Activated CD4-positive, alpha-beta T cell treated with anti-CD3 and anti-CD28 coated beads, Interleukin-2, amount 10 ng/mL, durations not matched to agents 24 days and 14 days (primary cell): ENCODE measurements at places on chromosomes 12 and 14. TPM values are rescaled to one million over a fixed set of nuclear protein-coding genes. Genes with fewer than 3 reads are reported as not detected.

GRCh38 chr12:27095346-27095745 lies 13.0 kb upstream of the C12orf71 start:
- H3K27me3 ChIP-seq: peaks cover 2% of the 10 kb centered on the region
- H3K27ac ChIP-seq: no peak overlapping the region
- H3K4me1 ChIP-seq: no peaks in the 10 kb centered on the region
- H3K36me3 ChIP-seq: no peaks in the 10 kb centered on the region

DNA sequence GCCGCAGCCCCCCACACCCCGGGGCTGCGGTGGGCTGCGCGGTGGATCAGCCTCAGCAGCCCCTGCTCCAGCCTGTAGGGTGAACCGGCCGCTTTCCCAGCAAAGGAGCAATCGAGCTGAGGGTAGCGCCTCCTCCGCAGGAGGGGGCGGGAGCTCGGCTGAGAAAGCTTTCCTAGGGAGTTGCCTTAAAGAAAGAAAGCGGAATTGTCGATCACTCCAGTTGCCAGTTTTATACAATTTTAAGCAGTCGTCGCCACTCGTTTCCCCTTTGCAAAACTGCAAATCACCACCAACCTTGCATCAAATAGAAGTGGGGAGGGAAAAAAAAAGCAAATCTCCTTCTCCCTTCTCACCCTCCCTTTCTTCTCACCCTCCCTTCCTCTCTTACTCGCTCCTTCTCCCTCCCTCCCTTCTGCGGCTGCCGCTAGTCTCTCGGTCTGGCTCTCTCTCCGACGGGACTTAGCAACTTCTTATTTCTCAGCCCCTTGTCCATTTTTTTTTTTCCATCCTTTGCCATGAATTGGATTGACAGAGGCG lies at the start of gene PDE3A:
Gene PDE3A (plus strand): TSS at position 424 of the 537 bp plus-strand sequence. CDS start 748 bp downstream, outside the sequence.
- H3K4me3 ChIP-seq: peak within 1 kb of the TSS; percentile 41
- no peak within 1 kb of the TSS for H3K27ac ChIP-seq
- H3K27me3 ChIP-seq: peaks cover 39% of the 10 kb centered on the region
- H3K36me3 ChIP-seq: no peaks in the 10 kb centered on the region

GRCh38 chr12:120652656-120653435 lies 12.4 kb downstream of the CABP1 start:
- no peak overlapping the region for H3K27ac ChIP-seq
- no peaks in the 10 kb centered on the region for H3K36me3 ChIP-seq
- peaks cover 8% of the 10 kb centered on the region for H3K4me1 ChIP-seq
- H3K4me3 ChIP-seq: no peak overlapping the region
- DNase-seq: no peak

GRCh38 chr14:87044807-87045206 lies 948.2 kb downstream of the GALC start:
- DNase-seq: no peak
- H3K4me1 ChIP-seq: no peaks in the 10 kb centered on the region
- H3K4me3 ChIP-seq: no peak overlapping the region
- H3K36me3 ChIP-seq: no peaks in the 10 kb centered on the region

- no peak overlapping the region for H3K27ac ChIP-seq
- no peaks in the 10 kb centered on the region for H3K36me3 ChIP-seq
- no peaks in the 10 kb centered on the region for H3K4me1 ChIP-seq
- no peaks in the 10 kb centered on the region for H3K27me3 ChIP-seq
These were observed 747 bp downstream of the HSPB8 start for GRCh38 chr12:119179335-119180021.

DNA sequence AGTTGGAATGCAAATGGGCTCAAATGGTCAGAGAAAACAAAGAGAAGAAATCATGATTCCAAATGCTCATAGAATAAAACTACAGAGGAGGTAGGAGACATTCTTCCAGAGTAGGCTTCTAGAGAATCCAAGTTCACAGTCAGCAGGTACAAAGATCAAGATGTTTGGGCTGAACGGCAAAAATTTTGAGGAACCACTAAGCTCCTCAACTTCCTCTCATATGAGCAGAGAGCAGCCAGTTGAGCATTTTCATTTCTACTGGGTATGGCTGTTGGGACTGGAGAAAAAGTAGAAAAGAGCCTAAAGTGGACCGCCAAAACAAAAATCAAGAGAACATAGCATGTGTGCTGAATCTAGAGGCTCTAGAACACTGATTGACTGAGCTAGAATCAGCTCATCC lies 73.8 kb upstream of the ARID2 start:
- H3K4me1 ChIP-seq: peaks cover 3% of the 10 kb centered on the region
- H3K27ac ChIP-seq: no peak overlapping the region
- DNase-seq: no peak
- no peak overlapping the region for H3K4me3 ChIP-seq
- peaks cover 38% of the 10 kb centered on the region for H3K27me3 ChIP-seq

The NKX2-8 gene
- not detected in 2 replicates for total RNA-seq

GRCh38 chr12:19045426-19045825 lies 84.1 kb upstream of the PLEKHA5 start:
- H3K36me3 ChIP-seq: no peaks in the 10 kb centered on the region
- H3K27ac ChIP-seq: no peak overlapping the region
- no peaks in the 10 kb centered on the region for H3K27me3 ChIP-seq

The ACVRL1 gene
- total RNA-seq: not detected in 2 replicates

The TSPAN19 gene
- total RNA-seq: not detected in 2 replicates

DNA sequence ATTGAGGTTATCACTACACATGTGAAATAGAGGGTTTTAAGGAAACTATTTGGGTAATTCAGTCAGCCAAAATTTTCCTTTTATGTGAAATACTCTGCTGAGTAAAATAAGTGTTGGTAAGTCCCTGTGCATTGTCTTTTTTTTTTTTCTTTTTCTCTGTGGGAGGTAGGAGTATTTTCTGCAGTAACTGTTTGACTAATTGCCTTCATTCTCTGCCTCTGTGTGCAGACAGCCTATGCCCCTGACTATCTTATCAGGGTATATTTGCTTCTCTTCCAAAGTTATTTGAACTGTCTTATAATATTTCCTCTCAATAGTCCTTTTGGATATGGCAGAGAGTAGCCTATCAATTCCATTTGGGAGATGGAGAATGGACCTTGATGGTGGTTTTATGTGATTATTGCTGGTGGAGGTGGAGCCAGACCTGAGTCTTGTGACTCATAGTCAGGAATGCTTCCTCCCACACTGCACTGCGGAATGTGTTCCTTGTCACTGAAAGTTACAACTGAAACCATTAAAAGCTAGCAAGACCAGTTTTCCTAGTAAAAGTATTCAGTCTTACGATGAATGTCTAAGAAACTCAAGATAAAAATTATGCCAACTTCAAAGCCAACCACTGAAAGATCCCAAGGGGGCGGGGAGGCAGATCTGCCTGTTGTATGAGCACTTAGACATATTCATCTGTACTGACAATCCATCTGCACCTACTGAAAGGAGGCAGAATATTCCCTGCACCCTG lies 40.9 kb upstream of the STXBP6 start:
- H3K27ac ChIP-seq: no peak overlapping the region
- no peak overlapping the region for H3K4me3 ChIP-seq
- H3K36me3 ChIP-seq: no peaks in the 10 kb centered on the region
- H3K27me3 ChIP-seq: no peaks in the 10 kb centered on the region
- no peak for DNase-seq

The RPGRIP1 gene
- not detected in 2 replicates for total RNA-seq

The PTHLH gene
- total RNA-seq: not detected in 2 replicates

The NKX2-1 gene
- not detected in 2 replicates for total RNA-seq

The ASCL1 gene
- 0.07 TPM in 1 of 2 replicates, not detected in the other for total RNA-seq

The XRCC3 gene
- 70.3 and 75.8 TPM in 2 replicates for total RNA-seq

DNA sequence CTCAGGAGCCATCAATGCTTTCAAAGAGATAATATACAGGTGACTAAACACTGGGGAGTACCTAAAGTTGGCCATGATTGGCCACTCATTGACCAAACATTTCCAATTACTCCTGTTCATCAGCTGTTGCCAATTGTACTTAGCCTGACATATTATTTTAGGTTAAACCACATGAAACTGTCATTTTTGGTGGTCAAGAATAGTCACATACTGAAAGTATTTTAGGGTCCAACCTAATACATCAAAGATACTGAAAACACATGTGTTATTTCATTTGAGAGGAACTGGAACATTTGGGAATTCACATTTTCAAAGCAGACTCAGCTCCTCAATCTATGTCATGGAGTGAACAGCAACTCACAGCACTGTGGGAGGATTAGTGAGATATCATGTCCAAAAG lies 63.9 kb upstream of the KCNA5 start:
- H3K27me3 ChIP-seq: peaks cover 5% of the 10 kb centered on the region
- H3K36me3 ChIP-seq: no peaks in the 10 kb centered on the region
- no peaks in the 10 kb centered on the region for H3K4me1 ChIP-seq
- no peak overlapping the region for H3K4me3 ChIP-seq
- no peak overlapping the region for H3K27ac ChIP-seq

DNA sequence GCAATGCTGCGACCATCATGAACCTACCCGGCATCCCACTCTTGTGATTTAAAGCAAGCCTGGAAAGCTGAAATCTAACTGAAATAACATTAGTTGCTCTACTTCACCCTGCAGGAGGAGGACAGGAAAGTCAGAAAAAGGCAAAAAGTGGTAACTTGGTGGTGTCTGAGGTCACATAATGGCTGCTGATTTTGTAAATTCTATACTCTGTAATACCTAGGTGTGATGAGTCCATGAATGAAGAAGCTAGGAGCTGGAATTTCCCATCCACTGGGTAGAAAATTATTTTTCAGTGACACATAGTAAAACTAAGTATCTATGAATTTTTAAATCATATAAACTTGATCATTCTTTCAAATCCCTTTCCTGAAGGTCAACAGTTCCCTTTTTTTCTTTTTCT lies 183.8 kb downstream of the FOXN3 start:
- no peak overlapping the region for H3K4me3 ChIP-seq
- DNase-seq: no peak
- H3K27me3 ChIP-seq: no peaks in the 10 kb centered on the region
- peaks cover 6% of the 10 kb centered on the region for H3K36me3 ChIP-seq
- no peak overlapping the region for H3K27ac ChIP-seq

GRCh38 chr12:752695-753610 lies 574 bp downstream of the WNK1 start:
- H3K27me3 ChIP-seq: no peaks in the 10 kb centered on the region
- H3K4me3 ChIP-seq: peak overlapping the region; percentile 95
- peak; percentile 87 for DNase-seq

GRCh38 chr14:60215127-60215444 lies 33.9 kb upstream of the PPM1A start:
- H3K36me3 ChIP-seq: no peaks in the 10 kb centered on the region
- no peak overlapping the region for H3K4me3 ChIP-seq
- no peak for DNase-seq
- no peaks in the 10 kb centered on the region for H3K4me1 ChIP-seq
- no peak overlapping the region for H3K27ac ChIP-seq
- H3K27me3 ChIP-seq: peaks cover 8% of the 10 kb centered on the region

The CHST11 gene
- 44.9 and 46.2 TPM in 2 replicates for total RNA-seq

DNA sequence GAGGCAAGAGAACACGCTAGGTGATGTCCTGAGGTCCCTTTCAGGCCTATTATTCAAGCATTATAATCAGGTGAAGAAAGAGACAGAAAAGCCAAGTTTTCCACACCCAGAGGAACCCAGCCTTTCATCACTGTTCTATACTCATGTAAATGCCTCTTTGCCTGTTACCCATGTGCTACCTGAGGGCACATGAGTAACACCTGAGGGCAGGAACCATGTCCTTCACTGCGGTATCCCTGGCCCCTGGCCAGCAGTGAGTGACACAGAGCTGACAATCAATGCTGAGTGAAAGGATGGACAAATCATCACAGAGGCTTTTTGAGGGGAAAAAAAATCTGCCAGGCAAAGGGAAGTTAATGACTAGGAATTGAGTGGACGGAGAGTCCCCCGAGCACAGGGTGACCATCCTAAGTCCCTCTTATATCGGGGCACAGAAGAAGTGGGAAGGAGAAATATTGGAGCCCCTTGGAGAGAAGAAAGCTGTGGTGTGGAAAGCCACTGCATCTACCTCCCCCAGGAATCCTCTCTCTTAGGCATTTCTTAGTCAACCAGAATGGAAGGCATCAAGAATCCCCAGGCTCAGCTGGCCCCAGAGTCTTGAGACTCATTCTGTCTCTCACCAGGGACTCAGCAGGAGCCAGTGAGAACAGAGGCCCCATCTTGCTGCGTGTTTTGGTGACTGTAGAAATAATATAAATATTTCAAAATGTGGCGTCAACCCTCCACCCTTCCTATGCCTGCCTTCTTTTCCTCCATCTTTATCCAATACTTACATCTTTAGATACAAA lies 212.9 kb downstream of the DPF3 start:
- H3K36me3 ChIP-seq: peaks cover 7% of the 10 kb centered on the region
- peaks cover 20% of the 10 kb centered on the region for H3K27me3 ChIP-seq
- DNase-seq: no peak
- no peak overlapping the region for H3K27ac ChIP-seq
- H3K4me3 ChIP-seq: no peak overlapping the region
- peaks cover under 1% of the 10 kb centered on the region for H3K4me1 ChIP-seq

The LRRIQ1 gene
- not detected in 2 replicates for total RNA-seq

The IL22 gene
- 2.4 and 3.1 TPM in 2 replicates for total RNA-seq

- H3K36me3 ChIP-seq: no peaks in the 10 kb centered on the region
- no peak overlapping the region for H3K27ac ChIP-seq
- DNase-seq: no peak
- H3K4me1 ChIP-seq: peaks cover 13% of the 10 kb centered on the region
- no peak overlapping the region for H3K4me3 ChIP-seq
These were observed 41.8 kb upstream of the DHRS7 start for GRCh38 chr14:60206837-60207533.

The CCNB1IP1 gene
- 60.5 and 61.8 TPM in 2 replicates for total RNA-seq

DNA sequence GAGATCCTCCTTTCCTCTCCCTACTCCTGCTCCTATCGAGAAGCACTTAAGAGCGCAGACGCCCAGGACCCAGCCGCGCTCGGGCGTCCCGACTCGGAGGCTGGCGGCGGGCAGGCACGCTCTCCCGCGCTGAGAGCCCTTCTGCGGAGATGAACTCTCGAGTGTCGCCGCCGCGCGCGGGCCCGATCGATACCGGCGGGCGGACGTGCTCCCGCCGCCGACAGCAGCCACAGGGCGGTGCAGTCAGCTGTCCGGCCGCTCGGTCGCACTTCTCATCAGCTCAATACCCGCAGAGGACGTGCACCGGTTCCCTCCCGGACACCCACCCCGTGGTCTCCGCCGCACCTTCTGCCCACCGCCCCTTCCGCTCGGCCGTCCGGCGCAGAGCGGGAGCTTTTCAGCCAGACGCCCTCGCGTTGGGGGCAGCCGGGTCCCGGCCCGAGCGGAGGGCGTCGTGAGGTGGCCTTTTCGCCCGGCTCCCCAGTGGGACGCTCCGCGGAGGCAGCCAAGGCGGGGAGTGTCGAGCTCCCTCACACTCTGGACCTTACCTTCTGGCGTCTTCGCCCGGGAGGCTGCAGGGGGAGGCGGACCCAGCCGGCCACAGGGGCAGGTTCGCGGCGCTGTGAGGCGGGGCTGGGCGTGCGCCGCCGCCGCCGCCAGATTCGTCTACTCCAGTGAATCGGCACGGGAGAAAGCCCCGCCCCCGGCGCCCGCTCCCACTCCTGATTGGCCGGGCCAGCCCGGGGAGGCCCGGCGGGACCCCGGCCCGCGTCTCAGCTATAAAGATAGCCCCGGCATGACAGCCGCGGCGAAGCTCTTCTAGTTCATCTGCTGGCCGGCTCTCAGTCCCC lies at the start of gene INSM2:
Gene INSM2 (plus strand): TSS at position 808 of the 851 bp plus-strand sequence. CDS start 89 bp downstream, outside the sequence.
- no peaks in the 10 kb centered on the region for H3K36me3 ChIP-seq
- H3K4me3 ChIP-seq: peak within 1 kb of the TSS; percentile 74
- peaks cover 66% of the 10 kb centered on the region for H3K27me3 ChIP-seq

GRCh38 chr12:50554651-50555050 lies 49.9 kb downstream of the DIP2B start:
- H3K27me3 ChIP-seq: no peaks in the 10 kb centered on the region
- peak overlapping the region; percentile 8 for H3K27ac ChIP-seq
- peaks cover 29% of the 10 kb centered on the region for H3K36me3 ChIP-seq

GRCh38 chr12:5072311-5072710 lies 28.6 kb downstream of the KCNA5 start:
- no peaks in the 10 kb centered on the region for H3K4me1 ChIP-seq
- H3K36me3 ChIP-seq: no peaks in the 10 kb centered on the region
- peaks cover 4% of the 10 kb centered on the region for H3K27me3 ChIP-seq
- DNase-seq: no peak
- H3K27ac ChIP-seq: no peak overlapping the region

The RFLNA gene
- not detected in 2 replicates for total RNA-seq

The TSHR gene
- total RNA-seq: not detected in 2 replicates
